Suppressor macrophage treated with lipopolysaccharide for 1 hour (primary cell): ENCODE measurements at places on chromosomes 11 and 22.
A peak's percentile ranks its signal among the peaks of the same experiment; 100 is the strongest.

DNA sequence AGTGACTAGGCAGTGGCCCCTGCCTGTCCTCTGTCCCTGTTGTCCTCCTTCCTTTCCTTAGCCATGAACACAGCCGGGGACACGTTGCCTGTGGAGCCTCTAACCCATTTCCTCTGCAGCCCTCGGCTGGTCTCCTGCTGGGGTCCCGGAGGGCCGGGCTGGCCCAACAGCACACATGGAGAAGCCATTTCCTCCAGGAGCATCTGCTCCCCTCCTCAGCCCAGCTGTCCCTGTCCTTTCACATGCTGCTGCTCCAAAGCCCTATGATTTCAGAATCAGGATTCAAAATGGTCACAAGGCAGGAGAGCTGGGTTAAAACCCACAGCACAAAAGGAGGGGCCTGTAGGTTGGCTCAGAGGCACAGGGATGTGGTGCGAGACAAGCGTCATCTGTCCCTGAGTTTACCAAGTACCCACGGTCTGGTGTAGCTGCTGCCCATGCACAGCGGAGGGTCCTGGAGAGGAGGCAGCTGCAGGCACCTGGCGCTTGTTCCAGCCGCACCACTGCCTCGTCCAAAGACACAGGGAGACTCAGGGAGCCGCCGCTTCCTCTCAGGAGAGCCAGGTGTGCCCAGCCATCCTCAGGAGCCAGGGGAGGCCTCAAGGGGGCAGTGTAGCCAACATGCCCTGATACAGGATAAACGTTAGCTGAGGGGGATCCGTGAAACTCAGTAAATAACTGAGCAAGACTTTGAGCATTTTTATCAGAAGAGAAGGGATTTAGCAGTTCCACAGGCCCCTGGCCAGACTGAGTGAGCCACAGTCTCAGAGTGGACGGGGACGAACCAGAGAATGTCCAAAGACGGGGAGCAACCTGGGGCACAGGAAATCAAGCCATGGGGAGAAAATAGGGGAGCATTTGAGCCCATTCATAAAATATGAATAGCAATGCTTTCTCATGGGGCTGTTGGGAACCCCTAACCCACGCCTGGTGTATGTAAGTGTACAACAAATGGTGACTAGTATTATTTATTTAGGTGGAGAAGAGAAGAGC lies 3.9 kb upstream of the VSIG10L2 start:
- no peak for DNase-seq

- DNase-seq: no peak
Measured at GRCh38 chr11:64724863-64725532, 2.0 kb upstream of the NRXN2 start.

- no peak for DNase-seq
Measured at GRCh38 chr11:76752321-76753143, 30.6 kb upstream of the TSKU start.

DNA sequence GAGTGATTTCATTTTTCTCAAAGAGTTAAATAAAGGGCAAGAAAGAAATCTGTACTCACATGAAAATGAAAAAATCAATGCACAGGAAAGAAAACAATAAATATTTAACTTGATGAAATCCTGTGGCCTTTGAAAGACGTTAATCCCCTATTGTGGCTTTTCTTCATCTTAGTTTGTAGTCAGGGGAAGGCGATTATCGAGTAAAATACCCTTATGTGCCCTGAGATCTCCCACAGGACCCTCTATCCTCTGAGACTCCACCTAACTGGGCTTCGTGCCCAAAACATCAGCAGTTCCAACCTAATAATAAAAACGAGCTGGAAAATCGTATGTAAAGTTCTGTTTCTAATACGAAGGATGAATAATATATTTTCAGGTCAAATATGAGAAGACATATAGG lies 208.2 kb upstream of the ZC3H12C start:
- DNase-seq: no peak

- no peak for DNase-seq
Measured at GRCh38 chr11:43403357-43404231, 44.9 kb downstream of the TTC17 start.

DNA sequence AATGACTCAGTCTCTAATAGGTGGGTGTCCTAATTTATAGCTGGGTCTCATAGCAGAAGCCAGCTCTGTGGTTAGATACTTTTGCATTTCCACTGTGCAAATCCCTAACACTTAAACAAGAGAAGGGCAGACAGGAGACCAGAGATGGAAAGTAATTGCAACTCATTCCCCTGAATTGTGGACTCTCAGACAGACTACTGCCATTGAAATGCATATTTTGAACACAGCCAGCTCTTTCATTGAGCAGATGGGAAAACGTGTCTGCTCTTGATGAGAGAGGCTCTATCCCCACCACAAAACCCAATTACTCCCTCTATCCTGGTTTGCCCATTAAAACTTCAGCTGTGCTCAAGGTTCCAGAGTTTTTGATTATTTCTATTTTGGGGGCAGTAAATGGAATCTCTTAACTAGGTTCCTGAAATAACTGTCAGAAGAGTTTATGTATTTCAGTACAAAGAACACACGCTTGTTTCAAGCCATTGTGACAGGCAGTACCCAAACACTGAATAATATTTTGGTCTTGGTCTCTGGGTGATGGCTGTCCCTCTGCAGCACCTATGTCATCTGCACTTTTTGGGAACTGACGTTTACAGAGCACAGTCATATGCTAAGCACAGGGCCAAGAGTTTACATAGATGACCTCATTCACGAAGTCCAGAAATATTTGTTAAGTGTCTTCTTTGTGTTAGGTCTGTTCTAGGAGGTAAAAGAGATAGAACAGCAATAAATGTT lies 41.7 kb downstream of the FAM227A start:
- no peak for DNase-seq

GRCh38 chr11:80084608-80085007 lies 643.8 kb upstream of the TENM4 start:
- no peak for DNase-seq

GRCh38 chr22:47167056-47167455 lies 404.6 kb downstream of the TBC1D22A start:
- DNase-seq: no peak

GRCh38 chr11:8839306-8839956 lies 71.6 kb upstream of the AKIP1 start:
- no peak for DNase-seq

- no peak for DNase-seq
Measured at GRCh38 chr11:117523680-117524079, 196.0 kb downstream of the CEP164 start.

- no peak for DNase-seq
Measured at GRCh38 chr11:94800414-94800813, 32.3 kb downstream of the AMOTL1 start.

GRCh38 chr11:13256216-13256615 lies 21.4 kb upstream of the BMAL1 start:
- DNase-seq: no peak

GRCh38 chr11:859394-860131 lies 16.9 kb downstream of the TSPAN4 start:
- no peak for DNase-seq

- peak; percentile 61 for DNase-seq
Measured at GRCh38 chr11:10770626-10771254, 19.7 kb downstream of the CTR9 start.

- peak; percentile 86 for DNase-seq
Measured at GRCh38 chr11:46235777-46236688, 41.4 kb upstream of the CREB3L1 start.
